ENCODE measurements at places on chromosomes 16 and 17.

DNA sequence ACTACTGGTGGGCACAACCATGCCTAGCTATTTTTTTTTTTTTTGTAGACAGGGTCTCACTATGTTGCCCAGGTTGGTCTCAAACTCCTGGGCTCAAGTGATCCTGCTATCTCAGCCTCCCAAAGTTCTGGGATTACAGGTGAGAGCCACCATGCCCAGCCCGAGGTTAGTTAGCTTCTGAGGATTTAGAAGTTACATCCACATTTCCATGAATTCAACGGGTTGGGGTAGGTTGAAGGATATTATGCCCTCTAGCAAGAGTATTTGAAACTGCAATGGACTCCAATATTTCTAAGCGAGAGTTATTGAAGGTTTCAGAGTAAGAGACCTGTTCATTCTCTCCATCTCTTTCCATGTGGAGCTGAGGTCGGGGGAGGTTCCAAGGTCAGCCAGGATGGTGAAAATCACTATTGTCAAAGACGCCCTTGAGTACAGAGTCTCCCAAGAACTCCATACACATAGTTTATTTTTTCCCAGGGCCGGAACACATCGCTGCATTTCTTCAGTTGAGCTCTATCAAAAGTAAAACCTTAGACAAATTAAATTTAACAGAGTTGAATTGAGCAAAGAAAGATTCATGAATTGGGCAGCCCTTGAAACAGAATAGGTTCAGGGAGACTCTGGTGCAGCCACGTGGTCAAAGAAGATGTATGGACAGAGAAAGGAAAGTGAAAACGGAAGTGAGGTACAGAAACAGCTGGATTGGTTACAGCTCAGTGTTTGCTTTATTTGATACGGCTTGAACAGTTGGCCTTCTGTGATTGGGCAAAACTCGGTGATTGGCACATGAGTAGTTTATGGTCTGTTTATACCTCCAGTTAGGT, 19.0 kb upstream of the ITPRIPL2 start:
- no peak for DNase-seq

GRCh38 chr17:36848008-36848902, 89.0 kb upstream of the LHX1 start:
- DNase-seq: no peak

GRCh38 chr17:63647065-63647725, 25.0 kb downstream of the MAP3K3 start:
- no peak for DNase-seq

DNA sequence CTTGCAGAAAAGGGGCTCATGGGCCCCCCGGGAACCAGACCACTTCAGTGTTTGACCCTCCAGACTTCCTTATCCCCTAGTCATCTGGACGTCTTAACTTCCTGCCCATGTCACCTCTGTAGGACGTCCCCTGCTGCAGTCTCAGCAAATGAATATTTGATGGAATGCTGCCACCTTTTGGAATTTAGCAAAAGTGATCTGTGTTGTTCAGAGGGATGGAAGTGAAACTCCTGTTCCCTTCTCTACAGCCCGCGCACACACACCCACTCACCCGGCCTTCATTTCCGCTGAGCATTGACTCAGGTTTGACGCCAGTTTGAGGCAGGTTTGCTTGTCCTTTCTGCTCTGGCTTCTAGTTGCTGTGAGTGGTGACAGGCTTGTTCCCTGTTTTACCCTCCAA, 507.2 kb upstream of the EEF2KMT start:
- no peak for DNase-seq

- no peak for DNase-seq
Measured at GRCh38 chr17:1779571-1780131, 17.8 kb downstream of the SERPINF1 start.

DNA sequence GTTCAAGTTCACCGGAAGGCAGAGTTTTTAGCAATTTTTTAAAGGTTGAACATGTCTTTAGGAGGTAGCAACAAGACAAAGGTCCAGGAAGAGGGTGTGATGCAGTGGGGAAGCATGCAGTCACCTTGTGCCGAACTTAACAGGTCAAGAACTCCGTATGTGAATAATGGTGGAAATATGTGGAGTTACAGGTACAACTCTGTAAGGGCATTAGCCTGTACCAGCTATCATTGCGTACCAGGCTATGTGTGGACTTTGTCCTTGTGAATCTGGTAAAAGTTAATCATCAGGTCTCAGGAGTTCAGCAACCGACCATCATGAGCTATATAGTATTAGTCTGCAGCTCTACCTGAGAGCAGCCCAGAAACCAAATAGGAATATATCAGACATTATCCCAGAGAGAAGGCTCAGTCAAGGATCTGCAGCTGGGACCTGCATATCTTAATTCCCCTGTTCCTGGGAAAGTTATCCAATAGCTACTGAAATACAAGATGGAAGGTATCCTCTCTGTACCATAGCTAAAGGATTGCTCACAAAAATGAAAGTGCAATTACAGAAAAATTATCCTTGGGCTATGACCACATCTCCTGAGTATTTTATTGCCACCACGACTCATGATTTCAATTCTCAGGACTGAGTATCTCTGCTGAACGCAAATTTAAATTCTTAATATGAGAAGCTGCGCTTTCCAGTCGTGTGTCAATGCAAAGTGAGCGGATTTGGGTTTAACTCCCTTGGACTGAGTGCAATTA, 469.3 kb downstream of the CDH13 start:
- no peak for DNase-seq

DNA sequence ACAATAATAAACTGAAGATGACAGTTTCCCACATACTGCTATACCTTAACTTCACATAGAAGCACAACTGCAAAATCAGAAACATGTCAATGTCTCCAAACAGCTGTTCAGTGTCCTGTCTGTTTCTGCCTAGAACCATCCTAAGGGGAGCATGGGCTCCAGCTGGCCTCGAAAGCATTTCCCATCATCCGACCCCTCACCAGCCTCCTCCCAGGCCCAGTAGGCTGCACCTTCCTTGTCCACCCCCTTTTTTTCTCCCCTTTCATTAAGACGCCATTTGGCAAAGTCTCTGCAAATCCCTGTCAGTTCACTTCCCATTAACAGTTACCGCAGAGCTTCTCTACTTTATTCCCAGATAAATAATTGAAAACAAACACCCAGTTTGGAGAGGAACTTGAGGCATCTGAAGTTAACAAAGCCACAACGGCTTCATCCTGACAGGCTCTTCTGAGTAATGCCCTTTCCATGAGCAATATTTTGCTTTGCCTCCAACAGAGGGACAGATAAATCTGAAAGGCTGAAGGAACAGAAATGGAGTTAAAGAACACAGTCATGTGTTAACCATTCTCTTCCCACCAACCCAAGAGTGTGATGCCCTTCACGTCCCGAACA, 65.3 kb downstream of the SLC39A11 start:
- no peak for DNase-seq

DNA sequence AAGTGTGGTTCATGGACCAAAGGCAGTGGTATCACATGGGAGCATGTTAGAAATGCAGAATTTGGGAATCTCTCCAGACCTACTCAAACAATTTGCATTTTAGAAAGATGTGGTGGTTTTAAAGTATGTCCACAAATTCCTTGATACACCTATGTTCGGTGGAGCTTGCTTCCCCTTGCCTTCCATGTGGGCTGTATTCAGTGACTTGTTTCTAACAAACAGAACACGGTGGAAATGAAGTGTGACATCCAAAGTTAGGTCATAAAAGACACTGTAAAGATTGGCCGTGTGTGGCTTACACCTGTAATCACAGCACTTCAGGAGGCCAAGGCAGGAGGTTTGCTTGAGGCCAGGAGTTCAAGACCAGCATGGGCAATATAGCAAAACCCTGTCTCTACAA, 16.7 kb downstream of the COQ7 start:
- no peak for DNase-seq

DNA sequence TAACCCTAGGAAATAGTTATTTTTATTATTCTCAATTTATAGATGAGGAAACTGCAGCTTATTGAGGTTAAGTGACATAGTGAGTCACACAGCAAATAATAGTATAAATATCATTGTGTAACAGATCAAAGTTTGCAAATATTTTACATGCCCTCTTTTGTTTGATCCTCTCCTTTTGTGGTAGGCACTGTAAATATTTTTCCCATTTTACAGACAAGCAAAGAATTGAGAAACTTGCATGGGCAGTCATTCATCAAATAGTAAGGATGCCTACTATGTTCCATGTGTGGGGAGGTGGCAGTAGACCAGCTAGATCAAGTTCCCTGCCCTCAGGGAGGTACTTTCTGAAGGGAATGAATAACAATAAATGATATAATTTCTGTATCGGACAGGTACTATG, 173.0 kb downstream of the PHKB start:
- no peak for DNase-seq

GRCh38 chr16:67174706-67175231, 4.4 kb downstream of the NOL3 start:
- DNase-seq: no peak

Measured in esophagus squamous epithelium (tissue), 5 donors.